ENCODE measurements at places on chromosomes 6 and 20.

GRCh38 chr6:150235218-150235617 is 92.4 kb downstream of the PPP1R14C start:
- no peak for DNase-seq

GRCh38 chr20:44990425-44990824 is 24.1 kb downstream of the STK4 start:
- no peak for DNase-seq

DNA sequence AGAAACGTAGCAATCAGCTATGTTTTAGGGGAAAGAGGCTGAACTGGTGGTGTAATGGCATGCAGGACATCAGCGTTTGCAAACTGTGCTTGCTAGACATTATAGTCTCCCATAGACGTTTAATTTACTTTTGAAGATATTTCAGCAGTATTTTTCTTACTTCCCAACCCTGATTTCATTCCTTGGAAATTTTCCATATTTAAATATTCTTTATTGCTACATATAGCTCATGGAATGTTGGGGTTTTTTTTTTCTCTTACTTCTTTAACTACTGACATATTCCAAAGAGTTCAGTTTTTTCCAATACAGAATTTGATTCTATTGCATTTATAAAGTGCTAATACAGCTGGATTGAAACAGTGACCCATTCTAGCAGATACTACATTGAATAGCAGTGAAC is 694.4 kb upstream of the CITED2 start:
- no peak for DNase-seq

GRCh38 chr6:2264932-2265331 is 19.5 kb upstream of the GMDS start:
- DNase-seq = no peak

- DNase-seq = no peak
Measured at GRCh38 chr6:110738899-110739365, 76.3 kb downstream of the CDK19 start.

Measured in stimulated activated CD4-positive, alpha-beta T cell treated with anti-CD3 and anti-CD28 coated beads, Interleukin-15, amount 100 ng/mL, for 1 hour (primary cell).